ENCODE measurements at places on chromosomes 12 and 14. TPM values are rescaled to one million over a fixed set of nuclear protein-coding genes. Genes with fewer than 3 reads are reported as not detected.
A peak's percentile ranks its signal among the peaks of the same experiment; 100 is the strongest.

Gene HOXC4
- 22.7 TPM for total RNA-seq

Gene COX8C
- not detected for total RNA-seq

Gene NCKAP5L
- total RNA-seq: 17.3 TPM

Gene ABCB9
- total RNA-seq: 32.7 TPM

Gene TRHDE
- 1.9 TPM for total RNA-seq

Gene TTC9
- 0.49 TPM for total RNA-seq

Gene CPNE8
- 23.6 TPM for total RNA-seq

Gene ARHGAP9
- total RNA-seq: 0.92 TPM

Gene RTL1
- not detected for total RNA-seq

Gene GNB3
- total RNA-seq: 0.21 TPM

Gene DBX2
- total RNA-seq: not detected

Gene KRT83
- 0.28 TPM for total RNA-seq

Gene CCDC184
- total RNA-seq: 0.74 TPM

Gene CCDC38
- total RNA-seq: not detected

Gene INSM2
- total RNA-seq: not detected

Gene KLRD1
- total RNA-seq: not detected

Gene TRIM9
- total RNA-seq: 0.44 TPM

Gene GRIP1
- total RNA-seq: 9.2 TPM

GRCh38 chr14:66717561-66718140 lies 209.7 kb downstream of the GPHN start:
- DNase-seq: no peak

GRCh38 chr14:89933002-89933401 lies 21.5 kb downstream of the EFCAB11 start:
- DNase-seq: no peak

DNA sequence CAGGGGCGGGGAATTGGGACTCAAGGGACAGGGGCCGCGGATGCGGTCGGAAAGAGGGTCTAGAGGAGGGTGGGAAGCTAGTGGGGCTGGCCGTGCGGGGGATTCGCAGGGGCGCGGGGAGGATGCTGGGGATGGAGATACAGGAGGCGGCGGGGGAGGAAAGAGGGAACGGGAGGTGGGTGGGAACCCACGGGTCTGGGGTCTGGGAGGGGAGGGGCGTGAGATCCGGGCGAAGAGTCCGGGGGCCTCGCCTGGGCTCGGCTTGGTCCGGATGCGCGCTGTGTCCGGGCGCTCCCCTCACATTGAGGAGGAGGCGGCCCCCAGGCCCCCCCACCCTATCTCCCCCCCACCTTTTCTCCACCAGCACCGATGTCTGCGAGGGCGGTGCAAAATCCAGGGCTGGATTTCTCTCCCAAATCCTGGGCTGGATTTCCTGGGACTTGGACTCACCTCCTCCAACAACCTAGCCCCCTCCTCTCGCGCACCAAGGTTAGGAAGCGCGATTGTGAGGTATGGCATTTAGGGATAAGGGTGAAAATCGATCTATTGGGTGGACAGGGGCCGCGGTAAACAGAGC lies at the start of gene AGAP2:
Gene AGAP2 (minus strand): TSS at position 82 of the 577 bp plus-strand sequence. CDS start 496 bp downstream, outside the sequence.
- no peak for DNase-seq

DNA sequence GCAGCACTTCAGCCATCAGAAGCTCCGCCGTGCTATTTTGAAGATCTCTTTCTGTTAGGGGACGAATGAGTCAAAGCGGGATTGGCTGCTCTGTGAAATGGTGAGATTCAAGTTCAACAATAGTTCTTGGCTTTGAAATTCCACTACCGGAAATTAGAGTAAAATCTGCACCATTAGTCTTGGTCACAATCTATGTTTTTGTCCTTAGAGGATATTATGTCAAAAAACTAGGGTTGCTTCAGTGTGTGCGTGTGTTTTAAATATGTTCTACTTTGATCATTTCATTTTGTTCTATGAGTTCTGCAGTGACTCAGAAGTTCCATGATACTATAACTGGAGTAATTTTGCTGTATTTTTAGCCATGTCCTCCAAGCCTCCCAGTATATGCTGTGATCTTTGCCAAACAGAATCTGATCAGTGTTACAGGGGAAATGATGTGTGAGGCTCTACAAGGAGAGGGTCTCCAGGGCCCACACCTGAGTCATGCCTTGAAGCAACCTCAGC lies 22.6 kb downstream of the GPHB5 start:
- no peak for DNase-seq

DNA sequence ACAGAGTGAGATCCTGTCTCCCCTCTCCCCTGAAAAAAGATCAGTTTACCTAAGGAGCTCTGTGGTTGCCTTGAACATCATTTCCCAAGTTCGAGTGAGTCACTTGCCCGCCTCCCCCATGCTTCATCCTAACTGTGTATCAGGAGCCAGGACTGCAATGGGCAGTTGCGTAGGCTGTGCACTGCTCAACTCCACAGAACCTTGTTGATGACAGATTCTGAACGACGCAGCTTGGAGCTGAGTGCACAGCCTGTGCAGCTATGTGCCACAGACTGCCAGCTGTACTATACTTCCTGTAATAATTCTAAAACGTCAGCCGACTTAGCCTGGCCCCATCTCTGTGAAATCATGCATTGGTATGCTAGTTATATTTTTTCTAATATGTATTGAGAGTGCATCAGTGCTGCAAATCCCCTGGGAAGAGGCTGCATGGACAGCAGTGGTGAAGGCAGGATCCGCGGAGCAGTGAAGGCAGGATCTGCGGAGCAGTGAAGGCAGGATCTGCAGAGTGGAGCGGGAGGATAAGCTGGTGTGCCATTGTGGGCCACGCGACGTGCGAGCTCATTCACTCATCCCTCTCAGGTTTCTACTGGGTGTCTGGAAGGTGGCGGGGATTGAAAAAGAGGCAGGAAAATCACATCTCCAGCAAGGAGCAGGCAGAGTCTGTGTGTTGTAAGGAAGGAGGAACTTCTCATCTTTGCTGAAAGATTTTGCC lies 80.8 kb downstream of the GALNT9 start:
- DNase-seq: no peak

DNA sequence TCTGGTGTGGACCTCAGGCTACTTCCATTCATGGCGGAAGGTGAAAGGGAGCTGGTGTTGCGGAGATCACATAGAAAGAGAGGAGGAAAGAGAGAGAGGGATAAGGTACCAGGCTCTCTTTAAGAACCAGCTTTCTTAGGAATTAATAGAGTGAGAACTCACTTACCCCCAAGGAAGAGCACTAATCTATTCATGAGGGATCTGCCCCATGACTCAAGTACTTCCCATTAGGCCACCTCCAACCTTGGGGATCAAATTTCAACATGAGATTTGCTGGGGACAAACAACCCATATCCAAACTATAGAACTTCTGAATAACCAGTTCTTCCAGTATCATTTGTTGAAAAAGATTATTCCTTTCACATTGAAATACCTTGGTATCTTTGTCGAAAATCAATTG lies 34.0 kb upstream of the C2CD5 start:
- DNase-seq: no peak

- no peak for DNase-seq
Observed at GRCh38 chr14:44497148-44497547, 9.9 kb downstream of the FSCB start.

DNA sequence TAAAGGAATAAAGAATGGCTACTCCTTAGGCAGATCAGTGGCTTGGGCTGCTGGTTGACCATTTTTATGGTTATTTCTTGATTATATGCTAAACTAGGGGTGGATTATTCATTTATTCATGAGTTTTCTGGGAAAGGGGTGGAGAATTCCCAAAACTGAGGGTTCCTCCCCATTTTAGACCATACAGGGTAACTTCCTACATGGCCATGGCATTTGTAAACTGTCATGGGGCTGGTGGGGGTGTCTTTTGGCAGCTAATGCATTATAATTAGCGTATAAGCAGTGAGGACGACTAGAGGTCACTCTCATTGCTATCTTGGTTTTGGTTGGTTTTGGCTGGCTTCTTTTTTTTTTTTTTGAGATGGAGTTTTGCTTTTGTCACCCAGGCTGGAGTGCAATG lies 25.6 kb upstream of the JPH4 start:
- DNase-seq: no peak

- no peak for DNase-seq
Observed at GRCh38 chr12:96225044-96225855, 31.1 kb downstream of the ELK3 start.

DNA sequence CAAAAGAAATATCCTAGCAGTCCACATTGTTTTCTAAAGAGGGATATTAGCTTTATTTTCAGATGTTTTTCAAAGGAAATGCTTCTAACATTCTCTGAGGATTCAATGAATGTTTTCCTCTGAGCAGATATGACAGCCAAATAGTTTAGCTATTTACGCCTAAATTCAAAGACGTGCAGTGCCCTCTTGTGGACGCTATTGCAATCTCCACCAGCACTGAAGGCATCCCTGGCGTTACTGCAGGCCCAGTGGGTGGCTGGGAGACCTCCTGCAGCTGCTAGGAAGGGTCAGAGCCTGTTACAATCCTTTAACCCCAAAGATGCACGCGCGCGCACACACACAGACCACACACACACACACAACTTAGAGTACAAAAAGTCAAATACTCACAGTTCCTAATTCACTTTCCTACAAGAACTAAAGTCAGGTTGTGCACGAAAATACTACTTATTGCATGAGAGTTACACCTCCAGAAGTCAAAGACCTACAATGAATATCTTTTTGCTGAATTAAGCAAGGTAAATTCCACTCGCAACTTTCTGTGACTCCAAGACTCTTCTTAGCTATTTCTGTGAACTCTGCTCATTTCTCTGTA lies 589.3 kb upstream of the TMEM132C start:
- DNase-seq: peak; percentile 24

DNA sequence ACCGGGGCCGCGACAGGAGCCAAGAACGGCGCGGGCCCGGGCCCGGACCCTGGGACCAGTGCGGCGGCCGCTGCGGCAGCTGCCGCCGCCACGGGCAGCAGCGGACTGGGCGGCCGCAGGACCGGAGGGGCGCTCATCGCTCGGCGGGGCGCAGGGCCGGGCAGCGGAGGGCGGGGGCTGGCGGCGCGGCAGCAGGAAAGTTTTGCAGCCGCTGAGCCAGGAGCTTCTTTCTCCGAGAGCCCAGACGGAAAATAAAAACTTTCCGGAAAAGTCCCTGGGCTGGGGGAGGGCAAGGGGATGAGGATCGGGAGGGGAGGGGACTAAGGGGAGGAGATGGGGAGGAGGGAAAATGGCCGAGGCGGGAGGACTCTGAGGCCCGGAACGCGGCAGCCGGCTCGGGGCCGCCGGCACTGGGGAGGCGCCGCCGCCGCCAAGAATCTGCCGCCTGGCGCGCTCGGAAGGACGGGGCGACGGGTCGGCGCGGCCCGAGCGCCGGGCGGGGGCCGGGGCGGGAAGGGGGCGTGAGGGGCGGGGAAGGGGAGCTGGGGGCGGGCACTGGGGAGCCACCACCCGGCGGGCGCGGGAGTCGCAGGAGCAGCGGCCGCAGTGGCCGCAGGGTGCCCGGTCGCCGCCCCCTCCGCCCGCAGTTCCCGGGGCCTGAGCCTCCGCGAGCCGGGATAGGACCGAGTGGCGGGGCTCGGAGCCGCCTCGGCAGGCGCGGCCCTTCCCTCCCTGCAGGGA lies at the start of gene PRKD1:
Gene PRKD1 (minus strand): TSS at position 472 of the 741 bp plus-strand sequence.
- DNase-seq: no peak

DNA sequence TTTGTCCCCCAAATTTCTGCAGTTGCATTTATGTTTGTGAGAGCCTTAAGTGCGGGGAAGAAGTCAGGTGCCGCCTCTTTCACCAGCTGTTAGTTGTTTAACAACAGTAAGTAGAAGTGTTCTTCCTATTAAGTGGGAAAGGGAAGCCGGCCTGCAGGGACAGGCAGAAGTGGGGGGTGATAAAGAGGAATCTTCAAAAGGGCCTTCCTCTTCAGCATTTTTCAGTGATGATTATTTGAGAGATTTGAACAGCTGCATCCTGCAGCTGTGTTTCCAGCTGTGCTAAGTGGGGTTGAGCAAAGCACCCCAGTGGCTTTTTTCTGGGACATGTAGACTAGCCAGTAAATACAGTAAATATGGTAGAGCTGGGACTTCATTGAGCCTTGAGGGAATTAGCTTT lies 32.1 kb upstream of the SLC38A1 start:
- no peak for DNase-seq

GRCh38 chr12:57145460-57146059 lies 1.9 kb downstream of the LRP1-AS start:
- no peak for DNase-seq

DNA sequence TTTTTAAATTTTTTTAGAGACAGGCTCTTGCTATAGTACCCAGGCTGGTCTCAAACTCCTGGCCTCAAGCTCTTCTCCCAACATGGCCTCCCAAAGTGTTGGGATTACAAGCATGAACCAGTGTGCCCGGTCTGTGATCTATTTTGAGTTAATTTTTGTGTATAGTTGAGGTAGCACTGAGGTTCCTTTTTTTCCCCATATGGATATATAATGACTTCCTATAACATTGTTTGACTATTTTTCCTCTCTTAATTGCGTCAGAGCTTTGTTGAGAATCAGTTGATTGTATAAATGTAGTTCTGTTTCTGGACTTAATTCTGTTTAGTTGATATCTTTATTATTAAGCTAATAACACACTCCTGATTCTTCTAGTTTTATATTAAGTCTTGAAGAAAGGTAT lies 8.6 kb upstream of the M6PR start:
- DNase-seq: no peak

GRCh38 chr12:111596985-111597830 lies 1.9 kb downstream of the ATXN2 start:
- peak; percentile 30 for DNase-seq

GRCh38 chr12:94222351-94223084 lies 74.1 kb downstream of the PLXNC1 start:
- DNase-seq: no peak

DNA sequence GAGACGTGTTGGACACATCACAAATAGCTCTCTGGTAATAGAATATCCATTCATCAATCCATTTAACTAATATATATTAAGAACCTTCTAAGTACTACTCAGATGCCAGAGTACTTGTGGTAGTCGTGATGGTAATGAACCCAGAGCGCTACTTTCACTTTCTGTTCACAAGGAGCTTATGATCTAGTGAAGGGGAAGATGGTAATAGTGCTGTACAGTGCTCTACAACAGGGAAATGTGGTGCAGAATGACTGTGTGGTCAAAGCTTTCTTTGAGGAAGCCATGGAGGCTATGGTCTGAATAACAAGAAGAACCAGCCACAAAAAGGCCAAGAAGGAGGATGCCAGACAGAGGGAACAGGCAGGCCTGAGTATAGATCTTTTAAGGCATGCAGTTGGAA lies 212.0 kb downstream of the PTPRO start:
- DNase-seq: no peak

DNA sequence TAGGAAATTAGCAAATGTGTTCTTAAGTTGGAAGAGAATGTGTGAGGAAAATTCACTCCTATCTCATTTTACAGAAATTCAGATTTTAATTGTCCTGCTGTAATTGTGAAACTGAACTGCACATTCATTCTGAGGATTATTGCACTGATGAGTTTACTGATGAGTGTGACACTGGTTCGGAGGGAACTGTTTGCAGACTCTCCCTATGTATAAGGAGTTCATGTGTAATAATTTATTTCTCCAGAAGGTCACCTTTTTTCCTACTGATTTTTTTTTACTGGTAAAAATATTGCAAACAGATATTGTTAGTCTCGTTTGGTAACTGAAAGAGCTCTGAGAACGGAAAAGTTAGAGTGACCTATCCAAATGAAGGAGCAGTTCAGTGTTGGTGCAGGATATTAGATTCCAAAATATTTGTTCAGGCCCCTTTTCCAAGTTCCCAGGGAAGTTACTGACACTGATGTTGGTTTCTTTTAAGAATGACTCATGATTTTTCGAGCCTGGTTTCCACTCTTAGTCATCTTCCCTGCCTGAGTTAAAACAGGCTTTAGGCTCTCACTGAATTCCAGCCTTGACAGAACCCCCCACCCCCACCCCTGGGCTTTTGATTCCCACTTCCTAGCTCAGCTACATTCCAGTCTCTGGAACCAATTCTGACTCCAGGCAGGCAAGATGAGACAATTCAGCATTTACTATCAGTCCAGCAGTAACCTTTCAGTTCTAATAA lies 18.4 kb downstream of the ANO6 start:
- DNase-seq: peak; percentile 93

GRCh38 chr12:127716166-127716565 lies 550.8 kb upstream of the TMEM132C start:
- no peak for DNase-seq

All from Panc1 (cell line).